8988T (cell line): ENCODE measurements at places on chromosomes 13 and 19.

DNA sequence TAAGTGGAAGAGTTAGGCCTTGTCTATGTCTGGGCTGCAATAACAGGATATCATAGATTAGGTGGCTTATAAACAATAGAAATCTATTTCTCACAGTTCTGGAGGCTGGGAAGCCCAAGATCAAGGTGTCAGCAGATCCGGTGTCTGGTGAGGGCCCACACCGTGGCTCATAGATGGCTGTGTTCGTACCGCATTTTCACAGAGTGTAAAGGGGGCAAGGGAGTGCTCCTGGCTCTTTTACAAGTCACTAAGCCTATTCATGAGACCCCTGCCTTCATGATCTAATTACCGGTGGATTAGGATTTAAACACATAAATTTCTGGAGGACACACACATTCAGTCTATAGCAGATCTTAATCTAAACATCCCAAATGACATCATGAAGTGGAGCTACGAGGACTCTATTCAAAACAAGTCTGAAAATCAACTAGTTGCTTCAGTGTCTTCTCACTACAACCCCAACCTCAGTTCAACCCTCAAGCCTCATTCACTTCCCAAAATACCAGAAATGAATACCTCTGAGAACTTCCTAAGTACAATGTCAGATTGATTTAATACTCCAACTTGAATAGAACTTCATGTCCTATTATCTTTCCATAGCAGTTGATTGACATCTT is 23.5 kb downstream of the ENOX1 start:
- DNase-seq = no peak

GRCh38 chr19:48988286-48988685 is 4.8 kb downstream of the GYS1 start:
- no peak for DNase-seq

- no peak for DNase-seq
These were observed 660.4 kb upstream of the KLF12 start for GRCh38 chr13:74794582-74794981.

GRCh38 chr19:6693056-6693471 is 23.1 kb upstream of the TNFSF14 start:
- no peak for DNase-seq

DNA sequence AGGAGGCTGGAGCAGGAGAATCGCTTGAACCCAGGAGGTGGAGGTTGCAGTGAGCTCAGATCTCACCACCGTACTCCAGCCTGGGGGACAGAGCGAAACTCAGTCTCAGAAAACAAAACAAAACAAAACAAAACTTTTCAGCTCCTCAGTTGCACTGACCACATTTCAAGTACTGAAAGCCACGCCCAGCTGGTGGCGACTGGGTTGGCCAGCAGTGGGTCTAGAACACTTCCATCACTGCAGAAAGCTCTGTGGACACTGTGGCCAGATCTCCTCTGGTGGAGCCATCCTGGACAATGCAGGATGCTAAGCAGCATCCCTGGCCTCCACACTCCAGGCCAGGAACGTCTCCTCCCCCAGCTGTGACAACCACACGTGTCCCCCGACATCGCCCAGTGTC is 21.1 kb downstream of the TLE2 start:
- DNase-seq = no peak

DNA sequence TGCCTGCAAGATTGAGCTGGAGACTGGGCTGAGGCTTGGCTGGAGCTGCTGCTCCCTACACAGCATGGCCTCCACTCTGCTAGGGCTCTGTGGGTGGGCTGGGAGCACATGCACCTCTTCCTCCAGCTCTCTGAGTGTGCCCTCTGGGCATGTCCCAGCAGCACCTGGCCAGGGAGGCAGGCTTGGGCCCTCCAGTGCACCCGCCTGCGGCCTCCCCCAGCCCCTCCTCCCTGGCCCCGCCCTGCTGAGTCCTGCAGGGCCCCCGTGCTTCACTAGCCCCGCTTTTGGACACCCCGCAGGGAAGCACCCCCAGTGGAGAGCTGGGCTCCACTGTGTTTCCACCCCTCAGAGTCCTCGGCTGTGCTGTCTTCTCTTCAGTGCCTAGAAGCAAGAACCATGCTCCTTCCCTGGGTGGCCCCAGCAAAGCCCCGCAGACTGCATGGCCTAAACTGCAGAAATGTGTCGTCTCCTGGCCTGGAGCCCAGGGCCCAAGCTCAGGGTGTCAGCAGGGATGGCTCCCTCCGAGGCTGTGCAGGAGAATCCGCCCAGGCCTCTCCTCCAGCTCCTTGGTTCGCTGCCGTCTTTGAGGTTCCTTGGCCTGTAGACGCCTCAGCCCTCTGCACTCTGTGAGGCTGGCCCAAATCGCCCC is 5.0 kb upstream of the TEX29 start:
- no peak for DNase-seq

DNA sequence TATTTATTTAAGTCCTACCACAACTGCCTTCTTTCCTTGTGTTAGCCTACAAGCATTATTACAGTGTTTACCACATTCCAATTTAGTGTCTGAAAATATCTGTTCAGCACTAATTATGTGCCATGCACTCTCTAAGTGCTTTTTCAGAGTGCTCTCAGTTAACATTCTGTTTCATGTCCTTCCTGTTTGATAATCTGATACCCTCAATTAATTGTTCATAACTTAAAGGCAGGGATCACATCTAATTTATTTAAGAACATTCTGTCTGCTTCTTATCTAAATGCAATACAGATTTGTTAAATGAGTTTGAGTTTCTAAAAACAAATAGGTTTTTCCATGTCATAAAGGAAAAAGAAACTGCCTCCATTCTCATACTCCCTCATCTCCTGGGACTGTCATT is 649.6 kb upstream of the ATXN8OS start:
- no peak for DNase-seq

GRCh38 chr13:38008636-38009035 is 139.1 kb upstream of the TRPC4 start:
- no peak for DNase-seq

GRCh38 chr13:42233726-42234125 is 38.2 kb upstream of the AKAP11 start:
- DNase-seq = no peak

GRCh38 chr13:113632706-113633484 is 25.1 kb downstream of the ATP4B start:
- DNase-seq = no peak

DNA sequence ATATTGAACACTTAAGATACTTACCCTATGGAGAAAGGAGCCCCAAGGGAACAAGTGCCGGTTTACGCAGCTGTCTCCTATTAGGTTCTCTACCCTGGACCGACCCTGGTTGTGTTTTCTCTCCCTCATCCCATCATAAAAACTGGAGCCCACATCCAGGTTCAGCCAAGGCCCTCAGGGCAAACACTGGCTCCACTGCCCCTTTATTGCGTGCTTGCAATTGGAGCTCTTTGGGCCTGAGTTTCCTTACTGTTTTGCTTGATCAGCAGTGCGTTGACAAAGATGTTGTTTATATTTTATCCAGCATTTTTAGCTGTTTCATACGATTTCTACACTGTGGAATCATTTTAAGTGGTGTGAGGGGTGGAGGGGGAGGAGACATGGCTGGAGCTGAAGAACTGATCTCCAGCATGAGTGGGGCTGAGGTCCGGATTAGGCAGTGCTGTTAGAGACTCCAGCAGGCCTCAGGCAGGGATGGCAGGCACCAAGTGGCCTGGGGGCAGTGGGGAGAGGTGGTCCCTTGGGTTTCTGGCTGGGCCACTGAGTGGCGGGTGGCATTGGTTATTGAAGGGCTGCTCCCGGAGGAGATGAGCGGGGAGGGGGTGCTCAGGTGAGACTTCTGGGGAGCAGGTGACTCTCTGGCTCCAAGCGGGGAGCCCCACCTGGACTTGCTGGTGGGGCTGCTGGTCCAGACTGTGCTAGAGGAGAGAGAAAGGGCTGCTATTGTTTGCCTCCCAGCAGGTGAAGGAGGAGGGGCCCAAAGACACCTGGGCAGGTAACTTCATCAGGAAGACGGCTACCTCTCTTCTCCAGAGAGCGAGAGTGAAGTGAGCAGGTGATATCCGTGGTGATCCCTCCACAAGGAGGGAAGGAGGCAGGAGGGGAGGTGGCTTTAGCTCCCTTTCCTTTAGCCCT is 62.4 kb upstream of the RNF113B start:
- DNase-seq = no peak

DNA sequence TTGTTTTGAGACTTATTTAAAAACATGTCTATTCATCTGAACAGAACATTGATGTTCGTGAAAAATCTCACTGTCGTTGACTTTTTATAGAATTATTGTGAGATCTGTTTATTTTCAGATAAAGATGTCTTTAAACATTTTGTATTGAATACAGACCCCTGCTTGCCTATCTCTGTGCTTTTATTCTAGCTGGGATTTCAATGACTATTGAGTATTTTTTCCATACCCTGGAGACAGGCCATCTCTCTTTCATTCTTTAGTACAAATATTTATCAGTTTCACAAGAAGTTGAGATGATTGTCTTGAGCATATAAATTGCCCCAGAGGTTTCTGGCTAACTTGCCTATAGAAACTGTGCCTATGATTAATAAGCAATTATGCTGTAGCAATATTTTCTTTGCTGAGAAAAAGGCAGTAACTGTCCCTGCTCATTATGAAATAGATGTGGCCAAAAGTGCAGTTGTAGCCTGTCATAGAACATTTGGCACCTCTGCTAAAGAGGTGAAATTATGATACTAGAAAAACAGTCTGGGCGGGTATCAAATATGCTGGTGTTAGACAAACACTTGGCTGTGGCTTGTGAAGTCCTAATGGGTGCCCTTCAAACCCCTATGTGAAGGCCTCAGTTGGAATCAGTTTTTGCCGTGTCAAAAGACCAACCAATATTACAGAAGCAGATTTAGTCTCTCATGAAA is 360.6 kb downstream of the HS6ST3 start:
- DNase-seq = no peak

GRCh38 chr13:60945396-60945795 is 470.3 kb downstream of the PCDH20 start:
- DNase-seq = no peak

- no peak for DNase-seq
These were observed 1.8 kb downstream of the FUZ start for GRCh38 chr19:49811328-49811727.

GRCh38 chr19:57434386-57435061 is 601 bp upstream of the ZNF749 start:
- DNase-seq = no peak

GRCh38 chr19:11025445-11025844 is 63.8 kb upstream of the LDLR start:
- DNase-seq = no peak

GRCh38 chr13:49954674-49955455 is 18.7 kb upstream of the SPRYD7 start:
- no peak for DNase-seq

DNA sequence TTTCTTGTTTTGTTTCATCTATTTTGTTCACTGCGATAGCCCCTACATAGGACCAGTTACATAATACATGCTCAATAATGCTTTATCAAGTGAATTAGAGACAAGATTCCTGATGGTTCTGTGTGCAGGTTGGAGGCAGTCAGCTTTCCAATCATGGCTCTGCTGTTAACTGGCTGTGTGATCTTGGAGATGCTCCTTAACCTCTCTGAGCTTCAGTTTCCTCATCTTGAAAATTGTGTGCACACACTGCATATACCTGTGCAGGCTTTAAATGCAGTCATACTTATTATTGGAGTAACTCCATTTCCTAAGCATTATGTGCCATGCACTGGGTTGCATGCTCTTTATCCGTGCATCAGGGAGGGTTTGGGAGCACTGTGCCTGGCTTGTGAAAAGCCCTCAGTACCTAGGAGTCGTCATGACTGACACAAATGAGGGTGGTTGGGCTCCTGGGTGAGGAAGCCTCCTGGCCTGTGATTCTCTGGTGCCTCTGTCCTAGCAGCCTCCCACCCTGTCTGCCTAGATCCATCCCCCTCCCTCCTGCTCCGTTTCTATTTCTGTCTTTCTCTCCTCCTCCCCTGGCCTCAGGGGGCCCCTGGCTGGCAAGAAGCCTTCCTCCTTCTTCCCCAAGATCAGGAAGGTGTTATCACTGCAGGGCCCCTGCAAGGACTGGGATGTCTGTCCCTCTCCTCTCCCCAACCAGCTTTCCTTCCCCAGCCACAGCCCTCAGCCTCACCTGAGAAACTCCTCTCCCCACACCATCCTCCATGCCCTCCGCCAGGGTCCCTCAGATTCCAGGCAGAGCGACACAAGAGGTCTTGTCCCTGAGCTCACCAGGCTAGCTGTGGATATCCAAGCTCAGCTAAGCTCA is 8.7 kb downstream of the IFNL1 start:
- DNase-seq = no peak

GRCh38 chr19:18588611-18589379 is at the start of gene REX1BD:
Gene REX1BD, plus strand, starts transcription at chr19:18588798. Its CDS starts 4 bp downstream, at chr19:18588802.
- peak; percentile 83 for DNase-seq

DNA sequence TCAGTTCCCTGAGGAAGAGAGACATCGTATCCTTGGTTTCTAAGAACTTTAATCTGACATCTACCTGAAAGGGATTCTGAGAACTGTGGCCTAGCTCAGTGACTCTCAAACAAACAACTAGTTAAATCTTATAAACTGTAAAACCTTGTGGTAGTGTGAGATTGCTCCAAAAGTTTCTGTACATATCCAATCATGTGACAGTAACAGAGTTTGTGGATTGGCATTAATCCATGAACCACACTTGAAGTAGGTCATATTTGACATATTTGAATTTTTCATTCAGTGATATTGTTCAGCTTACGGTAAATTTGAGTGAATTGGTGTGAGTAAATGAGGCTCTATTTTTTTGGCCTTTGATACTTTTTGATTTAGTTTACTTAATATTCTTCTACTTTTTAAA is 15.0 kb downstream of the TDRD3 start:
- no peak for DNase-seq

DNA sequence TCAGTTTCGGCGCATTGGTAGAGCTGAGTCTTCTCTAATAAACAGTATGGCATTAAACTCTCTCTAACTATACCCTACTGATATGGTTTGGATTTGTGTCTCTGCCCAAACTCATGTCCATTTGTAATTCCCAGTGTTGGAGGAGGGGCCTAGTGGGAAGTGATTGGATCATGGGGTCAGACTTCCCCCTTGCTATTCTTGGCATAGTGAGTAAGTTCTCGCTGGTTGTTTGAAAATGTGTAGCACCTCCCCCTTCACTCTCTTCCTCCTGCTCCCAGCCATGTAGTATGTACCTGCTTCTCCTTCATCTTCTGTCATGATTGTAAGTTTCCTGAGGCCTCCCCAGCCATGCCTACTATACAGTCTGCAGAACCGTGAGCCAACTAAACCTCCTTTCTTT is 682.7 kb upstream of the ARGLU1 start:
- DNase-seq = no peak

GRCh38 chr19:12660980-12661379 is 5.6 kb downstream of the MAN2B1 start:
- DNase-seq = no peak

DNA sequence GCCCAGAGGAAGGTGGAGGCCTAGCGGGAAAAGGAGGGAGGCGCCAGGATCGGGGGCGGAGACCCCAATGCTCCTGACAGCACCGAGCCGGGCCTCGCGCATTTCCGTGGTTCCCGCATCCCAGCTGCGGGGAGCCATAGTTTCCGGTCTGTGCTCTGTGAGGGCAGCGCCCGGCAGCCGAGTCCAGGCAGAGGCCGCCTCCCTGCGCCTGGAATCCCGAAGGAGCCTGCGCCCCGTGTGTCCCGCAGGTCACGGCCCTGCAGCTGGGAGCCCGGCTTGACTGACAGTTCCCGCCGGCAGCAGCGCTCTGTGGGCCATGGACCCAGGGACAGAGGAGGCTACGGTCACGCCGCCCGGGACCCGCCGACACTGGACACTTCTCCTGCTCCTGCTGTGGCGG is 74.6 kb upstream of the C13orf46 start:
- no peak for DNase-seq

GRCh38 chr13:51781246-51782022 is 22.5 kb downstream of the DHRS12 start:
- peak; percentile 34 for DNase-seq

- no peak for DNase-seq
These were observed 65.9 kb downstream of the TRPM4 start for GRCh38 chr19:49223472-49223871.
